Body of pancreas (tissue), 4 donors: ENCODE measurements at places on chromosomes 16 and 17. TPM values are rescaled to one million over a fixed set of nuclear protein-coding genes. Genes with fewer than 3 reads are reported as not detected.

DNA sequence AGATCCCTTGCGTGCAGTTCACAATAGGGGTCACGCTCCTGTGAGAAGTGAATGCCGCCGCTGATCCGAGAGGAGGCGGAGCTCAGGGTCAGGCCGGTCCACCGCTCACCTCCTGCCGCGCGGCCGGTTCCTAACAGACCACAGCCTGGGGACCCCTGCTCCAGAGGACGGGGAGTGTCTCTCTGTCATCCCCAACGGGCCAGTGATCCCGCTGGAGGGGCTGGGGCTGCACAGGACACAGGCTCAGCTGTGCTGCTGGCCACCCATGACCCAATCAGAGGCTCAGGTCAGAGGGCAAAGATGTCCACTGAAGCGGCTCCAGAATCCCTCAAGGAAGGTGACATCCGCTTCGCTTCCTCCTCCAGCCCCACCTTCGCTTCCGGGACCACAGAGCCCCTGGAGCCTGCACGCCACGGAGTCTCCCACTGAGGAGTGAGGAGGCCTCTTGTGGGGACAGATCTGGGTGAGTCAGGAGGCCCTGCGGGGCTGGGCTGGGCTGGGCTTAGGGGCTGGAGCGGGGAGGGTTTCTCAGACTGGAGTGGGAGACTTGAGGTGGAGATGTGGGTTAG, 115.4 kb downstream of the METRNL start:
- peak; percentile 3 for DNase-seq

GRCh38 chr16:1787322-1788094, 4.7 kb downstream of the NUBP2 start:
- peak; percentile 13 for DNase-seq

- DNase-seq, result peak; percentile 60
Measured at GRCh38 chr17:75031972-75032719, 14.6 kb downstream of the ATP5PD start.

DNA sequence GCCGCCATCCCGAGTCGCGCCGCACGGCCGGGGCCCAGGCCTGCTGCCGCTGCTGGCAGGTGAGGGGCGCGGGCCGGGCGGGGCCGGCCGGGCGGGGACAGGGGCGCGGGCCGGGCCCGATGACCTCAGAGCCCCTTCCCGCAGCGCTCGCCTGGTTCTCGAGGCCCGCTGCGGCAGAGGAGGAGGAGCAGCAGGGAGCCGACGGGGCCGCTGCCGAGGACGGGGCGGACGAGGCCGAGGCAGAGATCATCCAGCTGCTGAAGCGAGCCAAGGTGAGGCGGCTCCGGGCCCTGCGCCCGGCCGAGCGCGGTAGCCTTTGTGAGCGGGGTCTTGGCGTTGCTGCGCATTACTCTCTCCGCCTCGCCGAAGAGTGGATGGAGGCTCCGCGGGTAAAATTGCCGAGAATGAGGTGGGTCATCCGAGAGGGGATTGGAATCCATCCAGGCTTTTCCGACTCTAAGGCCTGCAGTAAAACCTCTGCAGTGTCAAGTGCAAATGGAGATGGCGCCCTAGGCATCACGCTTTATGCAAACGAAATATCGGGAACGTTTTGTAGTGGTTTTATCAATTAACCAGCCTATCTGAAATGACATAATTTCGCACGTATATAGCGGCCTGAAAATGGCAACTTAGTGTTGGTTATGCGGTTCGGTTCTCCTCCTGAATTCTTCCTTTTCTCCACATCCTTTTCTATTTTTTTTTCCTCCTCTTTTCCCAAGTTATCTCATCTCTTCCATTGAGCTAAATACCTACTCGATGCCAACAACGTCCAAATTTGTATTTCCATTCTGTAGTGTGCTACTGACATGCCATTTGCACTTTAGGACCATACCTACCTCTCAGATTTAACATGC, 577 bp downstream of the TTC19 start:
- no peak for DNase-seq

DNA sequence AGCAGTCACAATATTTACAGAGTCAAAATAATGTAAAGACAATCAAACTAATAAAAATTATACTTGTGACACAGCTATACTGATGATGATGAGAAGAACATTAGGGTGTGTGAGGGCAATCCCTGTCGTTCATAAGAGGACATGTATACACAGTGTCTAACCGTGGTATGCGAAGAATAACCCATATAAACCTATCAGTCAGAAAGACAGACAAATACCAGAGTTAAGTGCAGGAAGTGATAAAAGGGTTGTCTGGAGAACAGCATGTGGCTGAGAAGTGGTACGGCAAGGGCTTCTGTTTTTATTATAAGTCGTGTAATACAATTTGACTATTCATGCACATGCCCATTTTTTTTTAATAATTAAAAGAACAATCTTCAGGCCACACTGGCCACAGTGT, 46.7 kb downstream of the LMF1 start:
- DNase-seq, result no peak

- DNase-seq, result no peak
Measured at GRCh38 chr16:30619202-30619601, 9.0 kb upstream of the ZNF689 start.

- DNase-seq, result no peak
Measured at GRCh38 chr17:60146206-60146605, 3.6 kb upstream of the CA4 start.

DNA sequence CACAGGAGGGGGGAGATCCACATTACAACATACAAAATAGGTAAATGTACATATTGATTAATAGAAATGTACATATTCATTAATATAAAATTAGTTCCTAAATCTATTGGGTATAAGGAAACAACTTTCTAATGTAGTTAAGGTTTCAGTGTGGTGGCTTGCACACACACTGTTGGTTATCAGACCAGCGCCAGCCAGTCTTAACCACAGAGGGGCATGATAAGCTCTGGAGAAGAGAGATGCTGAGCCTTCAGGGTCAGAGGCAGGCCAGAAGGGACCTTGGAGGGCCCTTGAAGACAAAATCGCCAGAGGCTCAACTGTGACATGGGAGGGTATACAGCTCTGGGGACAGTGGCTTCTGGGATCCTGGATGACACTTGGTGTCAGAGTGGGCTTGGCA, 10.9 kb upstream of the ZFP90 start:
- DNase-seq, result no peak

DNA sequence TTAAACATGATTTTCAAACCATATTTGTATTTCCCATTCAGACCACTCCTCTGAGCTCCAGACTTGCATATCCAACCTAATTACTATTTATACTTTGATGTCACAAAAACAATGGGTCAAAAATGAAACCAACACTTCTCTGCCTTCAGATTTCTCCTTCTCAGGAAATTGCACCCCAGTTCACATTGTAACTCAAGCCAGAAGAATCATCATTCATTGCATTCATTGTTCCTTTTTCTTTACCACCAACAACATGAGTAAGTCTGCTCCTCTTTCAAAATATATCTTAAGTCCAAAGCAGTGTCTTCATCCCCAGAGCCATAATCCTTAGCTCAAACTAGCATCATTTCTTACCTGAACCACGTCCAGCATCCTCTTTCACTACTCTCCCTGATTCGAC, 2.6 kb upstream of the AKAP1 start:
- no peak for DNase-seq

- peak; percentile 86 for DNase-seq
Measured at GRCh38 chr16:81006211-81006812, 373 bp downstream of the CMC2 start.

DNA sequence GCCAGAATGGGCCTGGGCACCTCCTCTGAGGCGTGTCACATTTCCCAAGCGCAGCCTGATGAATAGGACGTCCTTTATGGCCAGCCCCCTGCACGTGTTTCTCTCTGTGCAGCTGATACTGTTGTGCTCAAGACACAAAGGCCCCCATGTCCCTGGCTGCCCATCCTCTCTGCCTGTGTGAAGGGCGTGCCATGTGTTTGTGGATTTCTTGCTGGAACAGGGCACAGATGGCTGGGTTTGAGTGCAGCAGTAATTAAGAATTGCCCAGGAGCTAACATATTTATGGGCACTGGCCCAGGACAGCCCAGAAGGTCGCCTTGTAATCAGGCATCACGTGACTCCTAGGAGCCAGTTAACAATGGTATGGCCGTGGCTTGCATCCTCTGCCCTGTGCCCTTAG, 181.1 kb downstream of the CCDC182 start:
- no peak for DNase-seq

- DNase-seq, result no peak
Measured at GRCh38 chr17:44376124-44376523, 12.5 kb upstream of the FAM171A2 start.

DNA sequence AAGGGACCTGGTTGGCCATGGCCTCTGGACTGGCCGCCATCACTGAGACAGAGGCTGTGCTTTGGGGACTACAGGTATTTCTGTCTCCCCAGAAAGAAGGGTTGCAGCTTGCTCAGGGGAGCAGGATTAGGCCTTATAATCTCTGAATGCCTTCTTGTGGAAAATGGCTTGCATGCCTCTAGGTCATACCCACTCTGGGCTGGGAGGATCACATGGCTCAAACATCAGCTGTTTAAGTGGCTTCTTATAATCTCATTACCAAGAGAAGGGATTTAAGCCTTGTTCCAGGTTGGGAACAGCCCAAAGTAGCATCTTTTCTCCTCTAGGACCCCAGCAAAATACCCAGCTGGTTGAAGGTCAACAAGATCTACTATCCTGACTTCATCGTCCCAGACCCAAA, 19.1 kb downstream of the LIG3 start:
- DNase-seq, result no peak

- DNase-seq, result no peak
Measured at GRCh38 chr16:24998201-24998600, 17.0 kb downstream of the ARHGAP17 start.

DNA sequence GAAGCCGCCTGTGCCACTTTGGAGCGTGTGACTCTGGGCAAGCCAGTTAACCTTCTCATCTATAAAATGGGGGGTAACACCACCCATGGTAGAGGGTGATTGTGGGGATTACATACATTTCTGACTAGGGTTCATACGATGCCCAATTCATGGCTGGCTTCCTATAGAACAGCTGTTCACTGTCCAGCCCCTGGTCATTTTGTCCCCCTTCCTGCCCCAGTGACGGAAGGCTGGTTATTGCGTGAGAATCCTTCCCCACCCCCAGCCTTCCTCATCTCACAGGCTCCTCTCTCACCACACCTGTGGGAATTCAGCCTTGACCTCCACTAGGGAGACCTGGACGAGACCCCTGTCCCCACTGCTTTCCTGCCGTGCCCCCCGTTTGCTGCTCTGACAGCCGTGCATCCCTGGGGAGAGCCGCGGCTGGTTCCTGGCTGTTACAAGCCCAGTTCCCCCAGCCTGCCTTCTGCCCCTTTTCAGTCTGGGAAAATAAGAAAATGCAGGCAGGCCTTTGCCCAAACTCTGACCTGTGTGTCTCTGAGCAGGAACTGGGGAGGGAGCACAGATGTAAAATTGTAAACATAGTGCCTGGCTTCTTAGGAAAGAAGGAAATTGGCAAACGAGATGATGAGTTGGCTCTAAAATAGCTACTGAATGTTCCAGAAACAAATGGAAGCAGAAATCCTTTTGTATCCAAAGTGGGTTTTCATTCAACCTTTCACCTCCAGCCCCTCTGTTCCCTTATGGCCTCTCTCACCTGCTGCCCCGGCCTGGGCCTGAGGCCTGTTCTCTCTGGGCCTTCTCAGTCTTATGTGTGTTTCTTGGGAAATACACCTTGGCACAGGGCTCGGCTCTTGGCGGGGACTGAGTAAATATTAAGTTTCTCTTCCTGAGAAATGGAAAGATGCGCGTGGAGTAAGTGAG, 67.3 kb downstream of the OR1D5 start:
- peak; percentile 75 for DNase-seq

The ESRP2 gene
- 55.0 TPM for total RNA-seq

The DEXI gene
- 29.8 TPM for total RNA-seq

The CCL8 gene
- not detected for total RNA-seq

The ARHGDIG gene
- 140 TPM for total RNA-seq

The GLP2R gene
- 4.6 TPM for total RNA-seq

The PYY gene
- total RNA-seq, result not detected

The DUSP14 gene
- total RNA-seq, result 9.9 TPM

The GRAP gene
- total RNA-seq, result 1.8 TPM

The ITGB3 gene
- total RNA-seq, result 2.1 TPM
